CD4-positive, alpha-beta T cell treated with Interferon alpha-2 for 1 hour (primary cell): ENCODE measurements at places on chromosomes 2 and 18.

- DNase-seq: no peak
These were observed 202.7 kb downstream of the CYRIA start for GRCh38 chr2:16462958-16463357.

DNA sequence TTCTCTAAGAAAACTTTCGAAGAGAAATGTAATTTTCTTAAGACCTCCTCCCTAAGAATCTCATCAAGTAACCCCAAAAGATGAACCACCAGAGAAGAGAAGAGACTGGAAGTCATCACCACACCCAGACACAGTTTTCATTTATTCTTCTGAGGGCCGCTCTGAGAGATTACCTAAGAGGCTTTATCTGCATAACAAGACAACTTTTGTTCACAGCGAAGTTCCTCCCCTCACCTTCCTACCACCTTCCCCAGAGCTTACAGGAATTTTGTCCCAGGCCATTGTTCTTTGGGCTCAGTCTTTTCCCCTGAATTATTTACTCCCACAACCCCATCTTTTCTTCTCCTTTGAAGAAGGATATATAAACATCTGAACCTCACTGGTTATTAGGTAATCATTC lies 92.8 kb downstream of the AKAIN1 start:
- no peak for DNase-seq

DNA sequence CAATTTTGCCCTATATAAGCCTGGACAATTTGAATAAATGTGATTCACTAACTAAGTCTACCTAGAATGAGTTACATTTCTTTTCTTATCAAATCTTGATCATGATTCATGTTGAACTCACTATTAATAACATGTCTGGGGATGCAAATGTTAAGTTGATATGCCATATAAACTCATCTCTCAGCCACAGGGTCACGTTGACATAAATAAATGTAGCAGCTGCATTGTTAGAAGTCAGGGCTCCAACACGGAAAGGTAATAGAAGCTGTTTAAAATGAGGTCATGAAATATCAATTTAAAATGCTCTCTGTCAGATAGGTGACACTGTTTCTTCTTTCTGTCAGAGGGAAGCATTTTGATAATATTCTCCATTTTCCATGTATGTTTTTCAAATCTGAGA lies 521.9 kb downstream of the CCDC85A start:
- no peak for DNase-seq

DNA sequence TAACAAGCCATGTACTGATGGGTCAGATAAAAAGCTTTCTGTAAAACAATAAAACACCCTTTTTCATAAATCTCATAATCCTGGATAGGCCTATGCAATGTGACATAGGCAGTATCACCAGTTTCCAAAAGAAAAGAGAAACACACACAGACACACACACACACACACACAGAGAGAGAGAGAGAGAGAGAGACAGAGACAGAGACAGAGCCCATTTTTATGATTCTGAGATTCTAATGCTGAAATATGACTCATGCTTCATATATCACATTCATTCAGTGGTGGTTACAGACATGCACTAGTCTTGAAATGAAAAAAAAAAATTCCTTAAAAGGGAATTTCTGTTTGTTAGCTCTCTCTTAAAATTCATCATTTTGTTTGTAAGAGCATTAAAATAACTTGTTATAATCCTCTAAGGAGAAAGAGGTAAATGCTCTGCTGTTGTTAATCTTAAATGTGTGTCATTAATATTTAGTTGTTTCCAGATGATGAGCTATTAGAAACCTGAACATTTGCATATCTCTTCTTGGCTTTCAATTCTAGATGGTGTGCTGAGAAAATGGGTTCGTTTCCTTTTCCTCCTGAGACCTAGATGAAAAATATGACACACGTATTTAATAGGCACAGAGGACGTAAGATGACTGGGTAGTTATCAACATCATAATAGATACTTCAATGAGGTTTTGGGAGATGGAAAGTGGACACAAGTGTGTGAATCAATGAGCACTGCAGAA lies 1598.7 kb upstream of the ACVR2A start:
- no peak for DNase-seq

DNA sequence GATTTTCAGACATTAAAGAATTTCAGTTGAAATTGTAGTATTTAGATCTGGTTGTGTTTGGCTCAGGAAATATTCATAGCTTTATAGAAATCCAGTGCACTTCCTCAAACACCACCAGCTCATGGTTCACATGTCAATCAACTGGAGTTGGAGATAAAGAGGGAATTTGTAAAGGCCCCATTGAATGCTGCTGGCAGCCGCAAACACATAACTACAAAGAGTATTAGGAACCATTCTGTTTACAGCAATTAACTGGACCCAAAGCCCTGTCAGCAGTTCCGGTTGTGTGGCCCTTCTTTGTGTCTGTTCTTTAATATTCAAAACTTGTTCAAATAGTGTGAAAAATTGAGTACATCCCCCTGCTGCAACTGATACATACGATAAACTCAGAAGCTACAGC lies 107.4 kb upstream of the LRRTM4 start:
- DNase-seq: no peak
